ENCODE measurements at places on chromosomes 7 and 10.

- no peak for DNase-seq
These were observed 74.3 kb downstream of the GRK5 start for GRCh38 chr10:119281581-119282071.

GRCh38 chr7:80134536-80135308, at the start of gene GNAI1:
Gene GNAI1, plus strand, starts transcription at chr7:80134831. Its CDS starts 330 bp downstream, at chr7:80135161.
- DNase-seq = peak; percentile 39

DNA sequence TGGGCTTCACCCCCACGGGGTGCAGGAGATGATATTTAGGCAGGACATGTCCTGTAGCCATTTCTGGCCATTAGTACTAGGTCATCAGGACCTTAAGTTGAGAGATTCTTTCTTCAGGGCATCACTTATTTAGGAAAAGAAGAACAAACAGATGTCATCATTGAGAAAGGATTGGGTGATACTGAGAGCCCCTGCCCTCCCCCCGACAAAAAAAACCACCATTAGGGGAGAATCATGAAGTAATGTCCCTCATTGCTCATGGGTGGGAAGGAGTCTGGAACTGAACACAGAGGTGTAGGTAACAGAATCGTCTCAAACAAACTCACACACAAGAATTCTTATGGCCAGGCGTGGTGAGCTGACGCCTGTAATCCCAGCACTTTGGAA, 6.4 kb upstream of the ORAI2 start:
- DNase-seq = no peak

DNA sequence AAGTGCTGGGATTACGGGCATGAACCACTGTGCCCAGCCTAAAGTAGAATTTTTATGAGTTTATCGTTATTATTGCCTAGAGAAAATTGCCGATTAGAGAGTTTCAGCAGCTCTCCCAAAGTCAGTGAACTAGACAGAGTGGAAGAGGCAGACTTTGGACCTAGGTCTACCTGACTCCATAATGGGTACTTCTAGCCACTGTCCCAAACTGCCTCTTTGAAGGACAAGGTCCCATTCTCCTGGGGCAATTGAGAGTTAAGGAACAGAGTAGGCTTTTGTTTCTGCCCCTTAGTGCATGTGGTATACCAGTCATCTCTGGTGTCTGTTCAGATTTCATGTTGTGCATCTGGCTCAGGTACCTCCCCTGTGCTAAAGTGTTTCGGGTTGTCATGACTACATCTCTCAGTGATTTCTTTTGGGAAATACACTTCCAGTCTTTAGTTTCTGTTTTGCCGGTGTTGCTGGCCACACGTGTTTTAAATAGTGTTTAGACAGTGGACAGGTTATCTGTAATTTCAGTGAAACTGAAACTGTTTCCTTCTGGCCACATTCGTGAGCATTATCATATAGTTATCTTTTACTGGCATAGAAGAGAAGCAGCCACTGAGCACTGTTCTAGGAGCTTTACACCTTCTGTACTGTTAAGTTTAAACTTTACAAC, 4.7 kb downstream of the TMEM236 start:
- DNase-seq = no peak

GRCh38 chr7:116626886-116627285, 45.1 kb upstream of the MET start:
- DNase-seq = peak; percentile 8

DNA sequence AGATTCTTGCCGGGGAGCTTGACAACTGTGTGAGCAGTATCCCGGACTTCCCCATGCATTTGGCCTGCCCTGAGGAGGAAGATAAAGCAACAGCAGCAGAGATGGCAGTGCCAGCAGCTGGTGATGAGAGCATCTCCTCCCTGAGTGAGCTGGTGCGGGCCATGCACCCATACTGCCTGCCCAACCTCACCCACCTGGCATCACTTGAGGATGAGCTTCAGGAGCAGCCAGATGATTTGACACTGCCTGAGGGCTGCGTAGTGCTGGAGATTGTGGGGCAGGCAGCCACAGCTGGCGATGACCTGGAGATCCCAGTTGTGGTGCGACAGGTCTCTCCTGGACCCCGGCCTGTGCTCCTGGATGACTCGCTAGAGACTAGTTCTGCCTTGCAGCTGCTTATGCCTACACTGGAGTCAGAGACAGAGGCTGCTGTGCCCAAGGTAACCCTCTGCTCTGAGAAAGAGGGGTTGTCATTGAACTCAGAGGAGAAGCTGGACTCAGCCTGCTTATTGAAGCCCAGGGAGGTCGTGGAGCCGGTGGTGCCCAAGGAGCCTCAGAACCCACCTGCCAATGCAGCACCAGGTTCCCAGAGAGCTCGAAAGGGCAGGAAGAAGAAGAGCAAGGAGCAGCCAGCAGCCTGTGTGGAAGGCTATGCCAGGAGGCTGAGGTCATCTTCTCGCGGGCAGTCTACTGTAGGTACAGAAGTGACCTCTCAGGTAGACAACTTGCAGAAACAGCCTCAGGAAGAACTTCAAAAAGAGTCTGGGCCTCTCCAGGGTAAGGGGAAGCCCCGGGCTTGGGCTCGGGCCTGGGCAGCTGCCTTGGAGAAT, 6.7 kb downstream of the PPRC1 start:
- no peak for DNase-seq

- no peak for DNase-seq
These were observed 32.1 kb downstream of the CRCP start for GRCh38 chr7:66146701-66147100.

GRCh38 chr10:88979153-88979562, 11.4 kb upstream of the FAS start:
- DNase-seq = peak; percentile 77

- DNase-seq = no peak
These were observed 5.0 kb downstream of the NIPSNAP2 start for GRCh38 chr7:55969391-55969790.

- DNase-seq = no peak
These were observed 207.1 kb upstream of the HDAC9 start for GRCh38 chr7:18288322-18289037.

GRCh38 chr7:1066242-1066588, 21.7 kb upstream of the GPER1 start:
- no peak for DNase-seq

DNA sequence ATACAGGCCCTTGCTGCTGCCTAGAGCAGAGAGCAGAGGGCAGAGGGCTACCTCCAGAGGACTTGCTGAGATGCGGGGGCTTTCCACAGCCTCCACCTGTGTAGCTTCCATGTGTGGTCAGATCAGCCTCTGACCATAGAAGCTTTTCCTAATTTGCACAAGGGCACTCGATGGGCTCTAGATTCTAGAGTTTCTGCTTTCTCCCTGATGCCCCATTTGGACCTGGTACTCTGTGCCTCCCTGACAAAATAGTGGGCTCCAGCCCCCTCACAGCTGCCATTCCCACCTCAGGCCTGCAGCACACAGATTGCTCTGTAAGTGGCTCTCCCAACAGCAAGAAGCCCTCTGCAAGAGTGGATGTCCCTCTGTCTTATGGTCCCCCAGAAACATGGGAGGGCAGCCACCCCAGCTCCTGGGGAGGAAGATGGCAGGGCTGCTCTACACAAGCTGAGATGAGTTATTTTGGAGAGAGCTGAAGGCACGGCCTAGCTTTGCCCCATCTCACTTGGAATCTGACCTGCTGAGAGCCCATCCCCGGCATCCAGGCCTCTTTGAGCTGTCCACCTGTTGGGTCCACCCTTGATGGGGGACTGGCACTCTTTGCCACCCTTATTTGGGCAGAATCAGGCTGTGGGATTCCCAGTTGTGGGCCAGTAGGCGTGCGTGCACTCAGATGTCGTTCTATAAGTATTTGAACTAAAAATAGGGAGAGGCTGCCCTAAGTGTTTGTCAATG, 16.7 kb downstream of the TMEM273 start:
- no peak for DNase-seq

- no peak for DNase-seq
These were observed 777.3 kb downstream of the CCSER2 start for GRCh38 chr10:85105614-85106255.

DNA sequence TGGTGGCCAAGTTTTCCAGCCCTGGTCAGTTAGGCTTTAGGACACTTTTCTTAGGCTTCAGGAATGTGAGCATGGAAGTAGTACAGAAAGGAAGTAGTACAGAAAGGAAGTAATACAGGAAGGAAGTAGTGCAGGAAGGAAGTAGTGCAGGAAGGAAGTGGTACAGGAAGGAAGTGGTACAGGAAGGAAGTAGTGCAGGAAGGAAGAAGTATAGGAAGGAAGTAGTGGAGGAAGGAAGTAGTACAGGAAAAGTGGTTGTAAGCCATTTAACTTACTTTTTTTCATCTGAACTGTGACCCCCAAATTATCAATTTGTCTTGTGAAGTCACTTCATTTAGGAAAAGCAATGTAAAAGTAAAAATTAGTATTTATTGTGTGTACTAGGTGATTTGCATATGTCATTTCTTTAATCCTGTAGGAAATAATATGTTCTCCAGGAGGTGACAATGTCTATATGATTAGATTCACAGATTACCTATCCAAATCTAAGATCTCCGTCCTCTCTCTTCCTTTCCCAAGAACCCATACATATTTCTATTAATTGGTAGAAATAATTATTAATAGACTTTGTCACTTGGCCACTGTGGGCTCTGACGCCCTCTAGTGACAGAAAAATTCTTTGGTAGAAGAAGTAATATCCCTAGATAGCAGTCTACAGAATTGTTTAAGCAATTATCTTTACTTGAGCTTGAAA, 3.9 kb upstream of the FAS start:
- no peak for DNase-seq

DNA sequence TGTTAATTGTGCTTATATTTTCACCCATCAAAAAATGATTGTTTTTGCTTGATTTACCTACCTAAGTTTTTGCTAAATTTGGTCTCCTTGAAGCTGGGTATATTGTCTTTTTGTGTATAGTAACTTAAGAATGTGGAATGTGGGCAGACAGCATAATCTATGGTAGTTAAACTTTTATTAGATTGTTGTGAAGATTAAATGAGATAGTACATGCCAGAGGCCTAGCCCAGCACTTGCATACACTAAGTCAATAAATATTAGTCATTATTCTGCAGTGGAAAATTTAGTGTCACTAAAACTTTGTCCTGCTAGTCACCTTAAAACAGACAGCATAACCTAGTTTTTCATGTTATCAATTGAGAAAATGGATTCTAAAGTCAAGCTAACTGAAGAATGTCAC, 19.3 kb upstream of the RPA3 start:
- DNase-seq = no peak

DNA sequence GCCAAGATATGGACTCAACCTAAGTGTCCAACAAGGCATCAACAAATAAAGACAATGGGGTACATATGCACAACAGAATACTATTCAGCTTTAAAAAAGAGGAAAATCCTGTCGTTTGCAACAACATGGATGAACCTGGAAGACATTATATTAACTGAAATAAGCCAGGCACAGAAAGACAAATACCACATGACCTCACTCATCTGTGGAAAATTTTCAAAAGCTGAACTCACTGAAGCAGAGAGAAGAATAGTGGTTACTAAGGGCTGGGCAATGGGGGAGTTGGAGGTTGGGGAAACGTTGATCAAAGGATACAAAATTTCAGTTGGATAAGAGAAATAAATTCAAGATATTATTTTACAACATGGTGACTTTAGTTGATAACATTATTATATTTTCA, 221.4 kb upstream of the PITRM1 start:
- no peak for DNase-seq

- DNase-seq = no peak
These were observed 28.1 kb upstream of the FAM20C start for GRCh38 chr7:163971-164881.

DNA sequence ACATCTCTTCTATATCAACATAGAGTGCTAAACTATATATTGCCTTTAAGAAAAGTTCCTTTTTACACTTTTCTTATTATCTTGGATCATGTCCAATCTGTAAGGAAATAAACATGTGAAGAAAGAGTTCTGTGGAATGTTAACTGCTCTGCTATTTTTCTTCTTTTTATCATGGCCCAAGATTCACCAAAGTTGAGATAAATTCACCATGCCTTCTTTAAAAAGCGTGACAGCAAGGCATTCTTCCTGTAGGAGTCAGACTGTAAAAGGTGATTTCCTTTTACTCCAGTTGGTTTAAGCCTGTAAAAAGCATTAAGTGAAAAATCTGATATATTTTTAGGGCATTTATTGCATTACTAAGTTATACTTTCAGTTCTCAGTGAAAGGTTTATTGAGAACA, 165.7 kb upstream of the FZD1 start:
- DNase-seq = no peak

DNA sequence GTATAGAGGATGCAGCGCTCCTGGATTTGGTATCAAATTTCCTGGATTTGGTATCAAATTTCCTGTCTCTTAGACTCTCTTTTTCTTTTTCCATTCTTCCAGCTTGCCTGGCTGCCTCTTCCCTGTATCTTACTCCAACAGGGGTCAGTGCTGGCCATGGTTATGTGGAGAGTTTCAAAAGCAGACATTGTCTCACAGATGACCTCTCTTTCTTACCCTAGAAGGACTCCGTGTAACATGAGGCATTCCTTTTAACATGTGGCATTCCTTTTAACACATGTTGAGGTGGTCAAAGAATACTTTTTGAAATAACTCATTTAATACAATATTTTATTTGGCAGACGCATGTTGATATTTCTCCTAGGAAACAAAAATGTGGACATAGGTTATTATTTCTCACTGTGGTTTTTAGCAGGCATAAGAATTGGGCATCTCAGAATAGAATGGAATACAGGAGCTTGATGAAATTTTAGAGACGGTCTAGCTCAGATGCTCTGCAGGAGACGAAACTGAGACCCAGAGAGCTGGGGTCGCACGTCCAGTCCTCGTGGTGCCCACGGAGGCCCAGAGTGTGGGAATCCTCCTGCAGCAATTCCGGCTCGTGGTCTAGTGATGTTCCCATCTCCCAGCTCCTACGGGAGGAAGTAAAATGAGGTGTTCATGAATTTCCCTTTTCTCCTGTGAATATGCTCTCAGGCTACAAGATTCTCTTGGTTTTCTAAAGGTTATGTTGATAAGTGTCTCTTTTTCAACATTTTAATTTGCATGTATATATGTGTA, 59.6 kb upstream of the PITRM1 start:
- DNase-seq = no peak

DNA sequence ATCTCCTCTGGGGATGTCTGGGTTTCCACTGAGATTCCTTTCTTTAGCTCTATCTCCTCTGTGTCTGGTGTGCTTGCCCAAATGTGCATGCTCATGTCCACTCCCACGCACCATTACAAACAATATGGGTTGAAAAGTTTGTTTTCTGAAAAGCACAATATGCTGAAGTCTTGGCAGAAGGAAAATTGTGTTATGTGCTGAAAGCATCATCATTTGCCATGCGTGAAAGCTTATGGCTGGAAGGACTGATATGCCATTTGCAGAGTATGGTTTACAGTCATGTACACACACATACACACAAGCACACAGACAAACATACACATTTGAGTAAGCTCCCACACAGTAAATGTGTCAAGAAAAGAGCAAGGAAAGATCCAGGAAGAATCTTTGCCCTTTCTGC, 231.6 kb downstream of the SORCS3 start:
- no peak for DNase-seq

- DNase-seq = no peak
These were observed 558.4 kb downstream of the TYW1 start for GRCh38 chr7:67554986-67555385.

GRCh38 chr7:31934551-31934950, 135.7 kb downstream of the PDE1C start:
- DNase-seq = no peak

DNA sequence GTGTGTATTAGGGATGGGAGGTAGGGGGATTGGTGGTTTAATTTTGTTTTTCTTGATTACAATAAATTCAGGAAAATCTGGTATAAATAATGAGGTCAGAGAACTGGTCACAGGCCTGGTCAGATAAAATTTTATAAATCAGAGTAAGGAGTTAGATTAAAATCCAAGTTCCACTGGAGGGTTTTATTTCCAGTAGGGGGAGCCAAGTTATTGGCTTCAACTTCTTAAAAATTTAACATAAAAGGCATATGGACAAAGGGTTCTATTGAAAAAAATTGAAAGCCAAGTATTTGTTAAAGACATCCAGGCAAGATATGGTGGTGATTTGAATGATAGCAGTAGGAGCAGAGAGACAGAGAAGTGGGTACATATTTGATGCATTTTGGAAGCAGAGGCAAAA, 763.3 kb downstream of the SORCS1 start:
- DNase-seq = no peak

Data from CMK (cell line).